SJCRH30 (cell line): ENCODE measurements at places on chromosomes 13 and 19. TPM values are rescaled to one million over a fixed set of nuclear protein-coding genes. Genes with fewer than 3 reads are reported as not detected.
A peak's percentile ranks its signal among the peaks of the same experiment; 100 is the strongest.

DNA sequence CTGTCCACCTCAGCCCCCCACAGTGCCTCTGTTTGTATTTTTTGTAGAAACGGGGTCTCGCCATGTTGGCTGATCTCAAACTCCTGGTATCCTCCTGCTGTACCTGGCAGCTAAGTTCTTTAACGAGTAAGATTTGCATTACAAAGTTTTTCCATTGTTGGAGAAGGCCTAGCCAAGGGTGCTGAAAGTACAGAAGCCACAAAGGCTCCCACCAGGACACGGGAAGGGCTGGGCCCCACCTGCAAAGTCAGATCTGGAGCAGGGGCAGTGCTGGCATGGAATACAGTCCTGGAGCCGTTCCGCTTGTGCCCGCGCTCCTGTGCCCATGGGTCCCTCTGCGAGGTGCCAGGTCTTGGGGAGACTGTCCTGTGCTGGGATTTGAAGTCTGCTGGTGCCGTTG, 12.1 kb downstream of the FZR1 start:
- DNase-seq: no peak

- peak; percentile 40 for DNase-seq
Observed at GRCh38 chr13:98155475-98156109, 12.7 kb downstream of the FARP1 start.

GRCh38 chr19:17496337-17496997, 15.0 kb upstream of the PGLS start:
- DNase-seq: peak; percentile 96

GRCh38 chr13:90531744-90532143, 815.7 kb upstream of the MIR17HG start:
- DNase-seq: no peak

GRCh38 chr19:12194827-12195731, 32.2 kb downstream of the ZNF136 start:
- peak; percentile 31 for DNase-seq

- no peak for DNase-seq
Observed at GRCh38 chr13:30615866-30616541, 1.7 kb upstream of the USPL1 start.

- DNase-seq: no peak
Observed at GRCh38 chr19:36103842-36104552, 6.9 kb upstream of the OVOL3 start.

GRCh38 chr13:86438034-86438433, 638.8 kb upstream of the SLITRK6 start:
- DNase-seq: peak; percentile 11

DNA sequence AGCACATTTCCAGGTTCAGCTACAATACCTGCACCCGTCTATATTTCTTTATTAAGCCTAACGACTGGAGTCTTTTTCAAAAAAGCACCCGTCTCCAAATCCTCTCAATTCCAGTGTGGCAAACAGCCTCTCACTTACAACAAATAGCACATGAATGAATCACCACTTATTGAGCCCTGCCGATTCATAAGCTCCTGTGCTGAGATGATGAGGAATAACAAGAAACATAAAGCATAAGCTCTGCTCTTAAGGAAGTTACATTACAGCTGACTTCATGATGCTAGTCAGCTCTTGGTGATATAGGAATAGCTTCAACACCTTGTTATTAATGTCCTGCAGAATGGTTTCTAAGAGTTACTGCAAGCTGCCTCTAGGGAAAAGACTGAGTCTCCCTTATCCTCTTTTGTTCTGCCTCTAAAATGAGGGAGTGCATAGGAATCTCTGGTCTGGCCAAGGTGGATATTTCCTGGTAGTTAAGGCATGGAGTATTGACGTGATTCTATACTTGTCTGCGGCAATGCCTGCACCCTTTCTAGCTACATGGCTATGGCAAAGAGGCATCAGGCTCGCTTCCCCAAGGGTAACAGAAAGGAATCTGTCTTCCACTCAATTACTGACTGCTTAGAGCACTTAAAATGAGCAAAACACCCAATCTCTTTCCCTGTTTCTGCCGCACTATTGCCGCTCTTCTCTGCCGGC, 195.7 kb downstream of the KLF12 start:
- peak; percentile 45 for DNase-seq

DNA sequence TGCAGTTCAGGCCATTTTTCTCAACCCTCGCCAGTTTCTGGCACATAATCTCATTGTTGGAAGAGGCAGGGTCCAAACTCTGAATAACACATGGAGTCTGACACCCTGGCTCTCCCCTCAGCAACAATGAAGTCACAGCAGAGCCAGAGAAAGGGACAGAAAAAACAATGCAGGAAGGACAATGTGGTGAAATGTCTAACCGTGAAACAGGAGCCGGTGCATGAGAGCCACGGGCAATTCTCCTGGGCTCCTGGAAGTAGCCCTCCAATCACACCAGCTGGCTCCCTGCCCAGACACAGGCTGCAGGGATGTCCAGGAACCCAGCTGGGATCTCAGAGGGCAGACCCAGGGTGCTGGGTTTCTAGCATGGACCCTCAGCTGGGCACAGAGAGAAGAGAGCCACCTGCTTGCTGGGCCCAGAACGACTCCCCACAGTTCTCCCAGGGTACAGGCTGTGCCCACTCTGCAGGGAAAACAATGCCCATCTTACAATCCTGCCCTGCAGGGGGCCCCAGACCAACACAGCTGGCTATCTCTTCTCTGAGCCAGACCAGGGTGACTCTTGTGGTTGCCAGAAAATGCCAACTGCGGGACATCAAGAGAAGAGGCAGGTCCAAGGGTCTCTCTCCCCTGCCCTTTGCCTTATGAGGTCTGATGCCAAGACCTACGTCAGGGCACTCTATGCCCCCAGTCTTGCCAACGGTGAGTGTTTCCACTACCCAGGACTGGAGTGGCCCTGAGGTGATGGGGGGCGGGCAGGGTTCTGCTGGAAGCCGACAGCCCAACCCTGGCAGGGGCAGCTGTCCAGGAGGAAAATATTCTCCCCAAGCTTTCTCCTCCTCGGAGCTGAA, 64.5 kb downstream of the CEBPG start:
- peak; percentile 85 for DNase-seq

GRCh38 chr13:73464758-73465616, 406.2 kb downstream of the KLF5 start:
- no peak for DNase-seq

- DNase-seq: no peak
Observed at GRCh38 chr13:75635101-75635827, 866 bp upstream of the LMO7 start.

DNA sequence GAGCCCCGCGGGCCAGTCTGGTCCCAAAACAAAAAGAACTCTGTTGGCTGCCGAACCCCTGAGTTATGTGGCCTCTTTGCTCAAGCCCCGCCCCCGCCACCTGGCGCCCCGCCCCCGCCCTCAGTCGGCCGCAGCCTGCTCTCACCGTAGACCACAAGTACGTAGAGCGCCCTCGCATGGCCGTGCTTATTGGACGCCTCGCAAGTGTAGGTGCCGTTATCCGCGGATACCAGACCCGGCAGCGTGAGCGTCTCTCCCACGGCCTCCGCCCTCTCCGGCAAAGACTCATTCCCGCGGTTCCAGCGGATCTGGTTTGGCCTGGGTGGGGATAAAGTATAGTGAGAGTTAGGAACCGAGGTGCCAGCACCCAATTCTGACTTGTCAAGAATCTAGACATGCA, 5.5 kb upstream of the ZNF428 start:
- no peak for DNase-seq

GRCh38 chr13:113427562-113428468, 25.5 kb downstream of the ADPRHL1 start:
- no peak for DNase-seq

GRCh38 chr19:43782689-43783231, 2.0 kb upstream of the KCNN4 start:
- DNase-seq: no peak

- DNase-seq: no peak
Observed at GRCh38 chr13:93926425-93926824, 553.1 kb downstream of the DCT start.

GRCh38 chr19:28971049-28971448, 241.9 kb downstream of the UQCRFS1 start:
- no peak for DNase-seq

DNA sequence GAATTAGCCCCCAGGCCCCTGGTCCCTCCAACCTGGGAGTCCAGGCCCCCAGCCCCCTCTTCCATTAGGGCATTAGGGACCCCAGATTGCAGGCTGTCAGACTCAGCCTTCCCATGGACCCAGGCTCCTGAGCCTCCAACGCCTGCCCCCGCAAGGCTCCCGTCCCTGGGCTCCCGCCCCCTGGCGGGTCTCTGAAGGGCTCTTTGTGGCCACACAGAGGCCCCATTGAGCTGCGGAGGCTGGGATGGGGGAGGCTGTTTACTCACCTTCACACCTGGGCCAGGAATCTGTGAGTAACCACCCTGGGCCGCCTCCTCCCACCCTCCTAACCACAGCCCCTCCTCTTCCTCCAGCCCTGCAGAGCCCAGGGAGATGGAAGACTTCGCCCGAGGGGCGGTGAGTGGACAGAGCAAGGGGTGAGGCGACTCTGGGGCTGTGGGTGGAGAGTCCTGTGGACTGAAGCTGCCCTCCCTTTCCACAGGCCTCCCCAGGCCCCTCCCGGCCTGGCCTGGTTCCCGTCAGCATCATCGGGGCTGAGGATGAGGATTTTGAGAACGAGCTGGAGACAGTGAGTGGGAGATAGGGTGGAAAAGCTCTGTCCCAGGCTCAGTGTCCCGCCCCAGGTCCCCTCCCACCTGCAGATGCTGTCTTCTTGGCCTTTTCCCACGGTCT, 4.9 kb downstream of the ARHGEF1 start:
- DNase-seq: no peak

GRCh38 chr19:50607874-50608785, 31.6 kb downstream of the SYT3 start:
- DNase-seq: no peak

- DNase-seq: no peak
Observed at GRCh38 chr13:30061217-30061616, 210.8 kb upstream of the UBL3 start.

- DNase-seq: no peak
Observed at GRCh38 chr19:2170987-2171348, 7.2 kb downstream of the DOT1L start.

DNA sequence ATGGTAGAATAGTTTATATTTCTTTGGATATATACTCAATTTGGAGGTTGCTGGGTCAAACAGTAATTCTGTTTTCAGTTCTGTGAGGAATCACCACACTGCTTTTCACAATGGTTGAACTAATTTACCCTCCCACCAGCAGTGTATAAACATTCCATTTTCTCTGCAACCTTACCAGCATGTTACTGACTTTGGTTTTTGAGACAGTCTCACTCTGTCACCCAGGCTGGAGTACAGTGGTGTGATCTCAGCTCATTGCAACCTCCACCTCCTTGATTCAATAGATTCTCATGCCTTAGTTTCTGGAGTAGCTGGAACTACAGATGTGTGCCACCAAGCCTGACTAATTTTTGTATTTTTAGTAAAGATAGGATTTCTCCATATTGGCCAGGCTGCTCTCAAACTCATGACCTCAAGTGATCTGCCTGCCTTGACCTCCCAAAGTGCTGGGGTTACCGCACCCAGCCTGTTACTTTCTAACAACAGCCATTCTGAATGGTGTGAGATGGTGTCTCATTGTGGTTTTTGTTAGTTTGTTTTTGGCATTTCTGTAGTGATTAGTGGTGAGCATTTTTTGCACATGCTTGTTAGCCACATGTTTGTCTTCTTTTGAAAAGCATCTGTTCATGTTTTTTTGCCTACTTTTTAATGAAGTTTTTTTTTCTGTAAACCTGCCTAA, 12.5 kb downstream of the ZNF714 start:
- peak; percentile 62 for DNase-seq

GRCh38 chr13:104525467-104525866, 1459.2 kb upstream of the SLC10A2 start:
- DNase-seq: no peak

GRCh38 chr19:56765137-56765536, 75.4 kb downstream of the PEG3 start:
- DNase-seq: peak; percentile 79

GRCh38 chr13:101455863-101456262, 3.4 kb downstream of the ITGBL1 start:
- DNase-seq: no peak

GRCh38 chr13:32354040-32354439, 38.7 kb downstream of the BRCA2 start:
- no peak for DNase-seq

- no peak for DNase-seq
Observed at GRCh38 chr19:8489561-8490394, 12.7 kb downstream of the PRAM1 start.

GRCh38 chr13:52638666-52639328, 3.4 kb upstream of the HNRNPA1L2 start:
- DNase-seq: no peak

- DNase-seq: no peak
Observed at GRCh38 chr13:51902776-51903175, 41.0 kb downstream of the CCDC70 start.

DNA sequence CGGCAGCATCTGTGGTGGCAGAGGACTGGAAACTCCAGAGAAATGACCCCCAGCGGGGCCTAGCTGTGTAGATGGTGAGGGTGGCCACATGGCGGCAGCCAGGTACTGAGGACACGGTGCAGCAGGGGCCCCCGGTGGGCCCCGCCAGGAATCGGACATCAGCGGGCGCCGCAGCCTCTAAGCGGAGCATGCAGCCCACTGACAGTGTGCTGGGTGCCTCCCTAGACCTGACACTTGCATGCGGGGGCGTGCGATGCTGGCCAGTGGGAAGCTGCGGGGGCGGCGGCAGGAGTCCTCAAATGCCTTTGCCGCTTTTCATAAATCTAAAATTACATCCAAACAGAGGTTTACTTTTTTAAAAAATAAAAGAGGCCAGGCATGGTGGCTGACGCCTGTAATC, 16.1 kb downstream of the ADAT3 start:
- DNase-seq: no peak

GRCh38 chr13:25352230-25352629, 19.5 kb upstream of the ATP8A2 start:
- no peak for DNase-seq

- DNase-seq: no peak
Observed at GRCh38 chr13:40987606-40988280, 31.4 kb downstream of the ELF1 start.

The LCP1 gene
- total RNA-seq: not detected in 2 replicates

The THOP1 gene
- 114 and 119 TPM in 2 replicates for total RNA-seq

The LGALS14 gene
- not detected in 2 replicates for total RNA-seq

The NUFIP1 gene
- total RNA-seq: 10.2 and 10.8 TPM in 2 replicates

The LATS2 gene
- 14.9 and 16.9 TPM in 2 replicates for total RNA-seq

The CEBPG gene
- 30.0 and 36.6 TPM in 2 replicates for total RNA-seq

The IER2 gene
- total RNA-seq: 30.2 and 31.7 TPM in 2 replicates

The KIR2DL1 gene
- total RNA-seq: not detected in 2 replicates

The CEACAM3 gene
- total RNA-seq: not detected in 2 replicates

The CGB5 gene
- not detected in 2 replicates for total RNA-seq
